HT1080 (cell line): ENCODE measurements at places on chromosomes 7 and 10.
A peak's percentile ranks its signal among the peaks of the same experiment; 100 is the strongest.

DNA sequence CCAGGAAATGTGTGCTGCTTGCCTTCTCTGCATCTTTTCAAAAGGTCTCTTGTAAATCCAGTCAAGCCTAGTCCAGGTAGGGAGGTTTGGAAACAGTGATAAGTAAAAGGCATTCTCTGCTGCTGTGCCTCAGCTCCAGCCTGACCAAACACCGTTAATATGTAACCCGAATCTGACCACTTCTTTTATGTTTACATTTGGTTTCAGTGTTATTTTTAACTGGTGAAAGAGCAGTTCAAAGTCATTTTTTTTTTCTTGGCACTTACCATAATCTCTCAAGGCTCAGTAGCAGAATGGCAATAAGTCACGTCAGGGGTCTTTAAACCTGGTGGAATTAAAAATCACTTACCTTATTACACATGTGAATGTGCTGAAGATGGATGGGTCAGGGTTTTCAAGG lies 216.8 kb downstream of the PTEN start:
- peak; percentile 36 for DNase-seq

- DNase-seq: peak; percentile 19
Observed at GRCh38 chr7:149125189-149125862, 798 bp downstream of the ZNF425 start.

- DNase-seq: no peak
Observed at GRCh38 chr7:139791316-139791715, 13.5 kb upstream of the HIPK2 start.

DNA sequence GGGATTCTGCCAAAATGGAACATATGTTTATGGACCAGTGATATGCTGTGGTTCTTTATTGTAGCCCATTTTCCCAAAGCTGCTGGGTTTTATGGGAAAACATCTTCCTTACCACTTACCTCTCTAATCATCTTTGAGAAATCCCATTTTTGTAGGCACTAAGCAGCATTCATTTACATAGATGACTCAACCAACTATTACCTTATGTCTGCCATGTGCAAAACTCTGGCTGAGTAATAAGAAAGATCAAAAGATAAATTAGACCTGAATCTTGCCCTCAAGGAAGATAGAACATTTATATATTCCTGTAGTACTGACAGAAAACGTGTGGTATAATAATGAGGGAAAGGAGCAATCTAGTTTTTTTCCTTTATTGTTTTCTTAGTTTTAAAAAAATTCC lies 24.3 kb downstream of the CBLL1 start:
- no peak for DNase-seq

GRCh38 chr10:33496096-33496495 lies 161.6 kb upstream of the NRP1 start:
- DNase-seq: no peak

GRCh38 chr7:32415519-32415918 lies 74.7 kb downstream of the LSM5 start:
- DNase-seq: no peak

GRCh38 chr10:86535132-86535882 lies 13.7 kb upstream of the WAPL start:
- no peak for DNase-seq

GRCh38 chr10:12353399-12354242 lies 4.3 kb downstream of the CAMK1D start:
- DNase-seq: no peak

GRCh38 chr10:100519311-100520051 lies at the start of gene SEC31B:
SEC31B (minus strand) TSS chr10:100519861; CDS start chr10:100516952, 2,909 bp downstream.
- no peak for DNase-seq
